ENCODE measurements at places on chromosomes 5 and 9. TPM values are rescaled to one million over a fixed set of nuclear protein-coding genes. Genes with fewer than 3 reads are reported as not detected.
A peak's percentile ranks its signal among the peaks of the same experiment; 100 is the strongest.

- no peak for DNase-seq
Measured at GRCh38 chr5:64183956-64184355, 18.3 kb downstream of the RNF180 start.

GRCh38 chr9:19154135-19154612 lies 26.9 kb upstream of the PLIN2 start:
- peak; percentile 29 for DNase-seq

DNA sequence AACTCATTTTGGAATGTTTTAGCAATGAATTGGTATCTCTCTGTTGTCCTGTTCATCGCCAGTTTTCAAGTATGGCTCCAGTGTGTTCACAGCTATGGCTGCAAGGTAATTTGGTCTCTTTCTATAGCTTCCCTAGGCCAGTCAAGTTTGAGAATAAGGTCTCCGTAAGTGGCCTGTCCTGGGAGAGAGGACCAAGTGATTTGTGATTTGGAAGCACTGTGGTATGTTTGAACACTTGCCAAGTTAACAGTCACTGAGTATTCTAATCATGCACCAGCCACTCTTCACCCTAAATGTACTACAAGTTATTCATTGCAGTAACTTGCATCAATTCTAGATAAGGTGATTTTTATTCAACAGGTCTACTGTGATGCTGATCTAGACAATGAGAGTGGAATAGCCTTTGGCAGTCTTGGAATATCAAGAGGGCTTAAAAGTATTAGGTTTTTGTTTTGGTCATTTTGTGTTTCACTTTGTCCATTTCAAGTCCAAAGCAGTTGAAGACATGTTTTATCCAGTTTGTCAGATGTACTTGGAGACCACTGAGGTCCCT lies 41.1 kb downstream of the G3BP1 start:
- no peak for DNase-seq

- no peak for DNase-seq
Measured at GRCh38 chr9:4690144-4690543, 10.8 kb downstream of the CDC37L1 start.

- peak; percentile 92 for DNase-seq
Measured at GRCh38 chr5:122183098-122183787, 53.9 kb downstream of the ZNF474 start.

- no peak for DNase-seq
Measured at GRCh38 chr5:22699319-22699718, 153.8 kb downstream of the CDH12 start.

GRCh38 chr5:88238732-88239131 lies 29.9 kb downstream of the TMEM161B start:
- no peak for DNase-seq

DNA sequence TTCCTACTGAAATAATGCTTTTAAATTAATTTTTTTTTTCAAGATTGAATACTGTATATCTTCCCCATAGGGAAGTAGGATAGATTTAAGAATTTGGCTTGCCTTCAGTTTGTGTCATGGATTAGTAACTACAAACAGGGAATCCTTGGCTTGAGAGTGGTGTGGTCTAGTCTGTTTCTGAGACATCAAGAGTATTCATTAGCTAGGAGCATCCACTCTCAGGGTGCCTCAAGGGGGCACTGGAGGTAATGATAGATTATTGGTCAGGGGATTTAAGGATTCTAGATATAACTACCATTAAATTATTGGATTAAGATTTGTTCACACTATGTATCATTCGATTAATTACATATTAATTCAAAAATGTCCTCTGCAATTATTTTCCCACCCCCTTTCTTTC lies 91.8 kb upstream of the TXNDC8 start:
- DNase-seq = no peak

- no peak for DNase-seq
Measured at GRCh38 chr9:113951032-113951372, 74.9 kb downstream of the ZNF618 start.

- DNase-seq = no peak
Measured at GRCh38 chr9:134689321-134690181, 47.9 kb downstream of the COL5A1 start.

GRCh38 chr9:98504298-98505282 lies 204.1 kb downstream of the GABBR2 start:
- DNase-seq = no peak

DNA sequence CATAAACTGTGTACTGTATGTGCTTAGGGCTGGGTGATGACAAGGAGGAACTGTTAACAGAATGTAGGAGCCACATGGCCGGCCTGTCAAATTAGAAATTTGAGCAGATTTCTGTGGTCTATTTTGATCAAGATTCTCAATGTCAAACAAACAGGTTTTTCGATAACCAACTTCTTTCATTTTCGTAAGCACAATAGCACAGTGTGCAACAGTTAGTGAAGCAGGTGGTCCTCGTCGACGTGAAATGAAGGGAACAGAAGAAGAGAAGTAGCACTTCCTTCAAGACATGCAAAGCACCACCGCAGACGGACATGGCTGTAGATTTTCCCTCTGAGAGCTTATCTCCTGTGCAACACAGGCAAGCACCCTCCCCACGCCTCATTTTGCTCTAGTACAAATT lies 252.1 kb downstream of the CRB2 start:
- DNase-seq = no peak

- no peak for DNase-seq
Measured at GRCh38 chr9:128144239-128145181, 4.7 kb upstream of the LCN2 start.

GRCh38 chr5:82295144-82295543 lies 17.0 kb upstream of the RPS23 start:
- DNase-seq = no peak

GRCh38 chr9:134413890-134414623 lies 87.8 kb downstream of the RXRA start:
- DNase-seq = peak; percentile 83

DNA sequence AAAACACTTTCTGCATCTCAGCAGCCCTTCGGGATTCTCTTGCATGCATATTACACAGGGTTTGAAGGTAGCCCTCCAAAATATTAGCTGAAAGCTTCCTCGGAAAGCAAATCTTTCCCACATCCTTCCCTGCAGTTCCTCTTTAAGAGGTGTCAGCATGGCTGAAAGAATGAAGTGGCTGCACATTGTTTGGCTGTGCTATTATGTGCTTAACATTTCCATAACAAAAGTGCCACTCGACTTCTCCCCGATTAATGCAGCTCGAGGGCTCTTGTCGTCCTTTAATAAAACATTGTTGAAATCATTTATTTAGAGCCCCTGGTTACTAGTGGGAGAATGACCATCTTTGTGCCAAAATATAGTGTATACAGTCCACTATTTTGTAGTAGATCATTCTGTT lies 6.5 kb downstream of the GAS1 start:
- DNase-seq = no peak

DNA sequence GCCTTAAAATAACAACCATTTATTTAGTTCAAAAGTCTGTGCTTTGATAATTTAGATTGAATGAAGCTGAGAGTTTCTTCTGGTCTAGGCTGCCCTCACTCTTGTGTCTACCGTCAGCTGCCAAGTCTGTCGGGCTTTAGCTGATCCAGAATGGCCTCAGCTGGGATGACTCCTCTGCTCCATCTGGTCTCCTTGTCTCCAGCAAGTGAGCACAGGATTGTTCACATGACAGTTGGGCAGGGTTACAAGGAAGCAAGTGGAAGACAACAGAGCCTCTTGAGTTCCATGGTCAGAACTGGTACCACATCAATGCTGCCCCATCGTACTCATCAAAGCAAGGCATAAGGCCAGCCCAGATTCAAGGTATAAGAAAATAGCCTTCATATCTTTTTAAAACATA lies 9.0 kb downstream of the HTR1A start:
- no peak for DNase-seq

DNA sequence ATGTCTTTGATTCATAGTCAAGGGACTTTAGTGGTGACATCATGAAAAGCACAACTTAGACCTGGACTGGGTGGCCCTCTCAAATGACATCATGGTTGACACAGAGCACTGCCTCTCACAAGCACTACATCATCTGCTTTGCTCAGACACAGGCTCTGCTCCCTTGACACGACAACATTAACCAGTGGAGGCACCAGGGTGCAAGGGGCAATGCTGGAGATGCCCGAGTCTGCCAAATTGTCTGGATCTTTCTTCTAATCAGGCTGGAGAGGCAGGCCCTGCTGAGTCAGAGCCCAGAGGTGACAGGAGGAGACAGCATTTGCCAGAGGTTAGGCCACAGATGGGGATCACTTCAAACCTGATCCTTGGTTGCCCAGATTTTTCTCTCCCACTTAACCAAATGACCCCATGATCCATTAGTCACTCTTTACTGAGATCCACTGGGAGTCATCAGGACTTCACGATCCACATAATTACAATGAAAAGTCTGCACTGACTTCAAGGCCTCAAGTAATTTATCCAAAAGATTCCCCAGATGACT lies 174.4 kb downstream of the SLIT3 start:
- DNase-seq = no peak

GRCh38 chr5:149372076-149372795 lies 6.9 kb downstream of the IL17B start:
- DNase-seq = no peak

DNA sequence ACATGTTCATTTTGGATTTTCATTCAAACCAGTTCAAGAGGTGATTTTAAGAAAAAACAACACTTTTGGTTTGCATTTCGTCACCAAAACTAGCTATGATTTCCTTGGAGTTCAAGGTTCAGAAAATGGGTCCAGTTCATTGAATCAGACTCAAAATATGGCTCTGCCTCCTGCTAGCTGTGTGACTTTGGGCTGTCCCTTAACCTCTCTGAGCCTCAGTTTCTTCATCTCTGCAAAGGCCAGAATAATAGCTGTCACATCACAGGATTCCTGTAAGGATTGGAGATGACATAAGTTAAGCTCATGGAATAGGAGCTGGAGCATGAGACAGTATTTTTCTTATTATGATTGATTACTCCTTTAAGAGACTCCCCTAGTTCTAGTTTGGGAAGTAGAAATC lies 147.8 kb upstream of the SMIM23 start:
- DNase-seq = no peak

DNA sequence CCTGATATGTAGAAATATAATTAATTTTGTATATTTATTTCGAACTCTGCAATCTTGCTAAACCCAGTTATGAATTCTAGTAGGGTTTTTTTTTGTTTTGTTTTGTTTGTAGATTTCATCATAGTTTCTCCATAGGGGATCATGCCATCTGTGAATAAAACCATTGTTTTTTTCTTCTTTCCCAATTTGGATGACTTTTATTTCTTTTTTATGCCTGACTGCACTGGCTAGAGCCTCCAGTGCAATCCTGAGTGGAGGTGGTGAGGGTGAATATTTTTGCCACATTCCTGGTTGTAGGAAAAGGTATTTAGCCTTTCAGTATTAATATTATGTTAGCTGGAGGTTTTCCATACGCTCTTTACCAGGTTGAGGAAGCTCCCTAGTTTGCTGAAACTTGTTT lies 70.0 kb upstream of the GFPT2 start:
- no peak for DNase-seq

DNA sequence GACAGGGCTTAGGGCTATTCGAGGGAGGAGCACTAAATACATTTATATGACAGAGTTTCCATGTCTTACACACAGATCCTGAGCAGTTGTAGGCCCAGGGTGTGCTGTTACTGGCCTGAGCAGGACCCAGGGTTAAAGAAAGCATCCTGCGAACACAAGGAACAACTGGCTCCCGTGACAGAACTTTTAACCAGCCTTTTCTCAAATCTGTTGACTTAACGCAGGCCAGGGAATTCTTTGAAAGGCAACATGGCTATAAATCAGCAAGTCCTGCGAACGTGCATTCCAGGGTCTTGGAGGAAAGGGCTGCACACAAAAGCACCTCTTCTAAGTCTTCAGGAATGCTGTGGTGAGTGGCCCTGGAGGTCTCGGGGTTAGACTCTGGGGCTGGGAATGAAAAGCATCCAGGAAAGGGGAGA lies 45.2 kb upstream of the ANKRD55 start:
- DNase-seq = no peak

Gene MEGF9
- total RNA-seq = 4.7 TPM

Gene PCDHA12
- under 0.01 TPM for total RNA-seq

Gene NR5A1
- total RNA-seq = not detected

Gene FBXO10
- total RNA-seq = 3.7 TPM

Gene GNAQ
- total RNA-seq = 20.2 TPM

Gene NUTM2F
- not detected for total RNA-seq

Gene TNFSF15
- total RNA-seq = under 0.01 TPM

Gene PCDHGA3
- 0.13 TPM for total RNA-seq
